ENCODE measurements at places on chromosomes 6 and 20.

- DNase-seq, result no peak
Measured at GRCh38 chr6:72636215-72636614, 14.4 kb downstream of the KCNQ5 start.

DNA sequence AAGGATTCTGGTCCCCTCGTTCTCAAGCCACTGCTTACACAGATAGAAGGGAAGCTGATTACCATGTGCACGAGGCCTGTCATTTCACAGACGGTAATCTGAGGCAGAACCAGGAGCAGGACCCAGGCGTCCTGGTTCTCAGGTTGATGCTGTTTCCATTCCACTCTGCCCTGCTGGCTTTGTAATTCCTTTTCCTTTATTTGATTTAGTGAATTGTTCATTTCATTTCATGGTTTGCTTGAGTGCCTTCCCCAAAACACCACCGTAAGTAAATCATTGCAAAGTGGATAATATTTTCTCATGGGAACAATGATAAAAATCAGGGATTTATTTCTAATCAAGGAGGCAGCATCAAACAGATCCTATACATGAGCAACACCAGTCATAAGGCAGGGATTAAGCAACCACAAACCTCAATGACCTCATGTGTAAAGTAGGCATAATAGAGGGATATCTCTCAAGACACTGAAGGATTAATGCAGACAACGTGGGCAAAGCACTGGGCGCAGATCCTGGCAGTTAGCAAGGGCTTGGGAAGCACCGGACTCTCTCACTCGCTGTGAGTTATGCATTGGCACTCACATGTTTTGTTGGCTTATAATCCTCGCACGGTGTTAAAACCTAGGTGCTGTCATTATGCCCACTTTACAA is 229.5 kb upstream of the FOXQ1 start:
- DNase-seq, result no peak

GRCh38 chr6:124487623-124488431 is 474.4 kb upstream of the RNF217 start:
- DNase-seq, result no peak

DNA sequence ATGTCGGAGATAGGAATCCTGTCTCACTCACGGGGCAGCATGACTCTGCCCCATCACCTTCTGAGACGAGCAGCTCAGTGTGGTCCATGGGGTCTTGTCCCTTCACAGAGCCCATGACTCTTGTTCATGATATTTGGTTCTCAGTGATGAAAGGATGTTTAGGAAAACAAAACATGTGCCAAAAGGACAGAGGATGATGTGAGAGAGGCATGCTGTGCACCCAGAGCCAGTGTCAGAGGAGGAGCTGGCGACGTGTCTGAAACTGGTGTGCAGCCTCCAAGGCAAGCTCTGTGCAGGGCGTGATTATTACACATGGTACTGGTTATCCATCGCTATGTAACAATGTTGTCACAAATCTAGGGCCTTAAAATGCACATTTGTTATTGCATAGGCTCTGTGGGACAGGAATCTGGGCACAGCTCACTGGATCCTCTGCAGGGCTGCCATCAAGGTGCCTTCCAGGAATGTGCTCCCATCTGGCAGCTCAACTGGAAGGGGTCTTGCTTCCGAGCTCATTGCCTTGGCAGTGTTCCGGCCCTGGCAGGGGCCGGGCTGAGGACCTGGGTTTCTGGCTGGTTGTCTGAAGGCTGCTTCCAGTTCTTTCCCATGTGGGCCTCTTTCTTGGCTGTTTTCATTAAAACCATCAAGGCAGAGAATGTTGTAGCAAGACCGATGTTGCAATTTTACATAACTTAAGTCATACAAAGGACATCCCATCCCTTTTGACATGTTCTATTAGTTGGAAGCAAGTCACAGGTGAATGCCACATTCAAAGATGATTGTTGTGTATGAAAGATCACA is 175.4 kb downstream of the ERMARD start:
- DNase-seq, result no peak

DNA sequence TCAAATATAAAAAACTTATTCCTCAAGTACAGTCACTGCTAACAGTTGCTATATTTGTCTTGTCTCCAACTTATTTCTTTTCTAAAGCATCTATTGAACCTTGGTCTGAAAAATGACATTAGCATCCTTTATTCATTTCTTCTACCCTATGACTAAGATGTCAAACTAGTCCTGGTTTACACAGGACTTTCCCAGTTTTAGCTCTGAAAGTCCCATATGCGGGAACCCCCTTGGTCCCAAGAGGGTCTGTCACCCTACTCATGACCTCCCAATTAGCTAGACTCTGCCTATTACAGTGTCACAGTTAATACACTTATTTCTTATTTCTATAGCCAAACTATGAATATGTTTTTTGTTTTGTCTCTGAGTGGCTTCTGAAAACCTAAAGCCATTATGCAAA is 37.1 kb downstream of the PLEKHG1 start:
- DNase-seq, result no peak

GRCh38 chr20:63873477-63873971 is 8.5 kb downstream of the TPD52L2 start:
- DNase-seq, result no peak

DNA sequence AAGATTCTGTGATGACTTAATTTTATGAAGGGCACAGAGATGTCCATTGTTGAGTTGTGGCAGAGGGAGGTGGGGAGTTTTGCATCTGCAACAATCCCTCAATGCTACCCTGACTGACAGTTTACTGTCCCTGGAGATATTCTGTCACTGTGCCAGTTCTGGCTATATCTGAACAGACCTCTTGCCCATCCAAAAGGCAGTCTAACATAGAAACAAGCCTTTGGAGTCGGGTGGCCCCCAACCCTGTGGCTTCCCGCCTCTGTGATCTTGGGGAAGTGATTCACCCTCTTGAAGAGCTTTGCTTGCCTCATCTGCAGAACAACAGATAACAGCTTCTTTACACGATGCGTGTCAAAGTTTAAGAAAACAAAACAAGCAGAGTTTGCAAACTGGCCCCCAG is 3.8 kb upstream of the E2F1 start:
- peak; percentile 35 for DNase-seq

GRCh38 chr6:40042232-40042631 is 108.0 kb upstream of the MOCS1 start:
- DNase-seq, result no peak

DNA sequence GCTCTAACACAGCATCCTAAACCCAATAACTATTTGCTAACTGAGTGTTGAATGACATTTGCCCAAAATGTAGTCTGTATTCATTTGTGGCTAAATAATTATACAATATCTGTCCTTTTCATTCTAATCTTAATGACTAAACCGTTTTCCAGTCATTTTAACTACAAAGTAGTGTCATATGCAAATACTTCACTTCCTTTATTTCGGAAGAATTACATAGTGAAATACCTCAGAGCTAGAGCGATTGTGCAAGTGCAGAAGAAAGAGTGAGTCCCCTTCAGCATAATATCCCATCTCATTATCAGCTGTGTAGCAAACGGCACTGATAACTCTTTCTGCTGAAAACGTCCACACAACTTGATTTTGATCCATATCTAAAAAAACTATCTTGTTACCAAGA is 66.2 kb downstream of the ROS1 start:
- no peak for DNase-seq

- DNase-seq, result peak; percentile 25
Measured at GRCh38 chr6:170087941-170088581, 202.8 kb downstream of the DLL1 start.

- no peak for DNase-seq
Measured at GRCh38 chr6:47377971-47378370, 68.3 kb upstream of the TNFRSF21 start.

DNA sequence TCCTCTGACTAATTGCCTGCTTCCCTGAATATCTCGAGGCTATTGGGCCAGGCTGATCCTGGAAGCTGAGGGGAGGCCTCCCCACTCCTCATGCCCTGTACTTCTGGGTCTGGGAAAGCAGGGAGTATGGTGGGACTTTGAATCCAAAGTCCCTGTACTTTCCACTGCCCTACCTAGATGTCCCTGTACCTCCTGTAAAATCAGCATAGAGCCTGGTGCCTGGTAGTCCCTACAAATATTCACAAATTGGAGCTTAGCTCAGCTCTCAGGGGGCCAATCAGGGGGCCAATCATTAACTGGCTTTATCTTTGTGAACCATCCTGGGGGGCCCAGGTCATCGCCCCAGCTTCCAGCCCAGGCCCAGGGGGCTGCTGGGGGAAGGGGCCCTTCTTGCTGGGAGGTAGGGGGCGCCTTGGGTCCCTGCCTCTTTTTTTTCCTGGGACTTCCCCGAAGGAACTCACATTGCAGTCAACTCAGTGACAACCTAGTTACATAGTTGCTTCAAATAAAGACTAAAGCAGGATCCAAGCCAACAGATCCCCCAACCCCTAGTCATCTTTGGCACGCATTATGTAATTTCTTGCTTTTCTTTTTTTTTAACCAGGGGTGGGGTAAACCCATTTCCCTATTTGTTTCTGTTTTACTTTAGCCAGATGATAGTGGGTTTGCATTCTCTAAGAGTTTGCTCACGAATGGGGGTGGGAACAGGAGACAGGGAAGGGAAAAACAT is 6.9 kb upstream of the VEGFA start:
- no peak for DNase-seq

DNA sequence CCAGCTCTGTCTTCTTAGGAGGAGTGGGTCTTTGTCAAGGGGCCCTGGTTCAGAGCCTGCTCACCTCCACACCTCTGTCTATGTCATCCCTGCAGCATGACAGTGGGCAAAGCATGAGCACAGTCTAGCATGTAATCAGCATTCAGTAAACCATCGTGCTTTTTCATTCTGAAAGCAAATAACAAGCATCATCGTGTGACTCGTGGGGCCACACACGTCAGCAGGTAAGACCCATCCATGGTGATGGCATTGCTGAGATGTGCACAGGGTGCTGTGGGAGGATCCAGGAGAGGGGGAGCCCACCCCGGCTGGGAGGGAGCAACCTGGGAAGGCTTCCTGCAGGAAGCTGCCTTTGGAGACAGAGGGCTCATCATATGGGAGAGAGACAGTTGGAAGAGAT is 106.7 kb downstream of the TMEM242 start:
- no peak for DNase-seq

DNA sequence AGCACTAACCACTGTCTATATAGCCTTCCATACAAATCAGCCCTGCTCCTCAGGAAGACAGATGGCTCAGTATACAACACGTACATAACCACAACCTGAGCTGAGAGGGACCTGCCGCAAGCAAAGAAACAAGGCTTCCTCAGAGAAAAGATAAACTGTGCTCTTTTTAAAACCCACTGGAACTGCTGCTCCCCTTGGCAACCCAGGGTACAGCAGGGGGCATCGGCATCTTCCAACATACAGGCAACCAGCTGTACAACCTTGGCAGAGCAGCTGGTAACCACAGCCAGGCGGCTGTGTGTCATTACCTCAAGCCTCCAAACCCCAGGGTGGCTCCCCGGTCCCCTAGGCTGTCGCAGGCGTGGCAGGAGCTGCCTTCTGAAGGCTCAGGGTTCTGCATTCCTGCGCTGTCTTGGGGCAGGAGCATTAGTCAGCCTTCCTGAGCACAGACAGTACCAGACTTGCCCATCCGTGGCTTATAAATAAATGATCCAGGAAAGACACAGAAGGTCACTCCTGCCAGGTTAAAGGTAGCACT is 249.5 kb downstream of the ADGRG6 start:
- DNase-seq, result no peak

DNA sequence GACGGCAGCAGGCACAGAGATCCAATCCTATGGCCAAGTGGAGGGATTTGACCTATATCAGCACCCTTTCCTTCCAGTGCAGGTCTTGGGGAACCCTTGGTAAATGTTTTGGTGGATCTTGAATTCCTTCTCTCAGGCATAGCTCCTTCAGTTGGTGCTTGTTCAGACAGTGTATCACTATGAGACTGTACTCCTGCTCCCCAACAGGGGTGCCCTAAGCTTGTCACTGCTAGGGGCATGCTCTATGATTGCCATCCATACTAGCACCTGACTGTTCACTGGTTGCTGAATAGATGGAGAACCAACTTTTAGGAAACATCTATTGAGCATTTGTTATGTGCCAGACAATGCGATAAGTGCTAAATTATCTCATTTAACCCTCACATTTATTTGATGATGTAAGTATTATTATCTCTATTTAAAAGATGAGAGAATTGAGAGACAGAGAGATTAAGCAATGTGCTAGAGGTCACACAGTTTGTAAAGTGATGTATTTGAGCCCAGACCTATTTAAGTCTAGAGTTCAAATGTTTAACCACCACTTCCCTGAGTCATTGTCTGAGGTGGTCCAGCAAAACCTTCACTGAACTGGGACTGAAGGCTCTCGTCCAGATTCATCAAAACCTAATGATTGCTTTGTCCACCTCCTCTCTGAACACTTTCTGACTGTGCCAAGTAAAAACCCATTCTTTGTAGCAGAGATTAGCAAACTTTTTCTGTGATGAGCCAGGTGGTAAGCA is 34.3 kb downstream of the ADGRF1 start:
- DNase-seq, result no peak

DNA sequence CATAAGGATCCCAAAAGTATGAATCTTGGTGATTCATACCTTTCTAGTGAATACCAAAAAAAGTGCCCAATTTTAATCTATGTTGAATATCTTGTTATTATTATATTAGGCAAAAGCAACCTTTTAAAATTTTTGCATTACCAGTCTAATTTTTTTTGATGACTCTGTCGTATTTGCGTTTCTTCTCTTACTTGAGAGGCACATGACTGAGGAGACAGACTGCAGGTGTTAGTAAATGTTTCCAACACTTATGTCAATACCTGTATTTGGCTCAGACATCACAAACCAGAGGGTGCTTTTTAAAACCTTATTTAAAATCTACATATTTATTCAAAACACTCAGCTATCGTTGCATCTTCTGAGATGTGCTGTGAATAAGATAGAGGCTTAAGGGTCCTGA is 27.1 kb downstream of the ID4 start:
- DNase-seq, result no peak

DNA sequence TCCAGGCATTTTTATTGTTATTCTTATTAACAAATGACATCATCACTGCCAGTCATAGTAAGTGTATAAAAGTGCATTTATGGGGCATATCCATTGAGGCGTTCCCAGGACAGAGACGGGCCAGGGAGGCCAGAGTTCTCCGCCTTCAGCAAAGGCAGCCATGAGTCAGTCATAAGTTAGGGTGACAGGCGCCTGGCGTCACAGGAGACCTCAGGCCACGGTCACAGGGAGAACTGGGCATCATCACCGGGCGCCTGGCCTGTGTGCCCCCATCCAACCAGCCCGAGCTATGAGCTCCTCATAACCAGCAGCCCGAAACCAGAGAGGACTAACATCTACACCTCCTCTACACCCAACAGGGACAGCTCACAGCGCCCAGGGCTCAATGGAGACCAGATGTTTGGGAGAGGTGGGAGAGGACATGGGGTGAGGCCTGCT is 259.2 kb downstream of the DLL1 start:
- DNase-seq, result no peak

DNA sequence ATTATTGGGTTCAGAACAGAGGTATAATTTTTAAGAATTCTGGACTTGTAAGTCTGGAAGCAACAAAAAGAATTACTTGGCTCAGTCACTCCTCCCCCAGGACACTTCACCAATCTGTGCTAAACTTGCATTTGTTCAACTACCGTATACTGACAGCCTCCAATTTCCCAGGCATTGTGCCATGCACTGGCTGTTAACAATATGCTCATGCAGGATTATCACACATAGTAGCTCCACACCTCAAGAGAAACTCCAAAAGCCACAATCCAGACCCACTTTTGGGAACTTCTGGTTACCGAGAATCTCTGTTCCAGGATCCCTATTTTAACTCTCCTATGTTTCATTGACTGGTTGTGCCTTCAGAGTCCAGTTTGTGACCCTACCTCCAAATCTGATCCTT is 7.7 kb downstream of the ADGRF1 start:
- no peak for DNase-seq

Data from ELF-1 (cell line).